Activated CD4-positive, alpha-beta memory T cell treated with anti-CD3 and anti-CD28 coated beads for 36 hours (primary cell): ENCODE measurements at places on chromosomes 2 and 18. TPM values are rescaled to one million over a fixed set of nuclear protein-coding genes. Genes with fewer than 3 reads are reported as not detected.

DNA sequence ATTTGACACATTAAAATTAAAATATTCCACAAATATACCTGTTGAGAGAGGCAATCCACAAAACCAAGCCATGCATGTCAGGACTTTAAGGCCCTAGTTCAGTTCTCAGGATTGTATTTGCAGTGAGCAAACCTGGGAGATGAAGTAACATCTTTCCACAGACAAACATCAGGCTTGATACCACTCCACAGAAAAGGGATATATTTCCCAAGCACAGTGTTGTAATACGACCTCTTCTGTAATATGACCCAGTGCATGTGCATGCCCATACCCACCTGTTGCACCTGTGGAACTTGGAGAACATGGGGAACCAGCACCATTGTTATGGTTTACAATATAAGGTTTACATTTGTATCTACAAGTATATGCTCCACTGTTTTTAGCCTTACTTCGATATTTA is 184.0 kb downstream of the PDE11A start:
- no peaks in the 10 kb centered on the region for H3K36me3 ChIP-seq
- peaks cover 3% of the 10 kb centered on the region for H3K27me3 ChIP-seq
- H3K27ac ChIP-seq, result no peak overlapping the region
- no peak overlapping the region for H3K4me3 ChIP-seq

DNA sequence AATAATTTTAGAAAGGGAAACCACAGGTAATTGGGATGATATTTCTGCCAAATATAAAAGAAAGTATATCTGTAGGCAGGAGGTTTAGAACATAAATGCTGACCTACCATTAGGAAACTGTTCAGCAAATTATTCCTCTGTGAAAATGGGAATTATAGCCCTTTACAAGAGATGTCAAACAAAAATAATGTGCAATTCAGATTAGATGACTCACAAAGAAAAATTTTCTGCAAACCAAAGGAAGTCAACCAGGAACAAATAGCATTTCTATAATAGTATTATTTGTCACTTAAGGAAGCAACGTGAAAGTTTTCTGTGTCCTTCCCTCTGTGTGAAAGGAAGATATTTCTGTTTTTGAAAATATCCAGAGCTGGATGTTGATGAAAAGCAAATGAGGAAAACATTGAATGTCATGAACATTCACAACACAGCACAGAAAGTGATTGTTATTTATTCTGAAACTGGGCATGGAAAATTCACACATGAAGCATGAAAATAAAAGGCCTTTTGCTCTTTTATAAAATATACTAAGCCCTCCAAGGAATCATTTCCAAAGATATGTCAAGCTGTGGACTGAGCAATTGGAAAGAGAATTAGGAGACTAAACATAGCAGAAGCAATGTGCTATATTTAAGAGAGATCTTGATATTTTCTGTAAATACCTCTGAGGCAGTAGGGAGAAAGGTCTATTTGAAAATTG is 57.9 kb upstream of the SPHKAP start:
- no peak overlapping the region for H3K27ac ChIP-seq
- no peak overlapping the region for H3K4me3 ChIP-seq
- DNase-seq, result no peak

DNA sequence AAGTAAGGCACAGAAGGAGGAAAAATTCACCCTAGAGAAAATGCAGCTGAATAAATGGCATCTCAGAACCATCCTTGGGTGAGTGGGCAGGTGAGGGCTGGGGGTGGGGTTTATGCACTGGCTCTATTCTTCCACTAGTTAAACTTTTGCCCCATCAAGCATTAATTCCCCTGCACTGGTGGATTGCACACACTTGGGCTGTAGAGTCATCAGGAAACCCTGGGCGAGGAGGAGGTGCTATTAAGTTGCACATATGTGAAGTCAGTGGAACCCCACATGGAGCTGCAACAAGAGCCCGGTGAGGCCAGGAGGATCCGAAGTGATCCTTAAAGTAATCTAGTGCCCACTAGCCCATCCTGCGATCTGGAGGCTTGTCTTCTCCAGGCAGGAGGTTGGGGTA is 6.8 kb upstream of the DNAJB2 start:
- no peaks in the 10 kb centered on the region for H3K27me3 ChIP-seq
- DNase-seq, result no peak
- peaks cover 3% of the 10 kb centered on the region for H3K4me1 ChIP-seq
- H3K36me3 ChIP-seq, result no peaks in the 10 kb centered on the region
- no peak overlapping the region for H3K4me3 ChIP-seq

TPRKB gene
- total RNA-seq, result 33.2 TPM

EPB41L3 gene
- 0.77 TPM for total RNA-seq

B3GNT7 gene
- not detected for total RNA-seq
